GM12892 (cell line): ENCODE measurements at places on chromosomes 2 and 18.
A peak's percentile ranks its signal among the peaks of the same experiment; 100 is the strongest.

DNA sequence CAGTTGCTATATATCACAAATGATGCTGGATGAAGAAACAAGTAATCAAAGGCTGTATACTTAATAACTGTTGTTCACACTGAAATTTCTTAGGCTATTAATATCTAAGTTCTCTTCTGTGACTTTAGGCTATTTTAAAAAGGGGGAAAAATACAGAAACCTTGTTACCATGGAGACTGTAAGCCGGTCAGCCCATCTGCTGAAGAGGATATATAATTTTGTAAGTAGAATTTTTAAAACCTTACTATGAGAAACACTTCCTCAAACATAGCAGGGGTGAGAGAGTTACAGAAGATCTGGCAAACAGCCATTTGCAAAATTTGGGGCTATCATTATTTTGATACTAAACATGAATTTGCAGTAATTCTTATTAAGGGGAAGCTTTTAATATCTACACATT is 27.8 kb downstream of the CACNB4 start:
- DNase-seq: peak; percentile 34

- DNase-seq: no peak
Measured at GRCh38 chr2:148565272-148565894, 79.2 kb upstream of the EPC2 start.

DNA sequence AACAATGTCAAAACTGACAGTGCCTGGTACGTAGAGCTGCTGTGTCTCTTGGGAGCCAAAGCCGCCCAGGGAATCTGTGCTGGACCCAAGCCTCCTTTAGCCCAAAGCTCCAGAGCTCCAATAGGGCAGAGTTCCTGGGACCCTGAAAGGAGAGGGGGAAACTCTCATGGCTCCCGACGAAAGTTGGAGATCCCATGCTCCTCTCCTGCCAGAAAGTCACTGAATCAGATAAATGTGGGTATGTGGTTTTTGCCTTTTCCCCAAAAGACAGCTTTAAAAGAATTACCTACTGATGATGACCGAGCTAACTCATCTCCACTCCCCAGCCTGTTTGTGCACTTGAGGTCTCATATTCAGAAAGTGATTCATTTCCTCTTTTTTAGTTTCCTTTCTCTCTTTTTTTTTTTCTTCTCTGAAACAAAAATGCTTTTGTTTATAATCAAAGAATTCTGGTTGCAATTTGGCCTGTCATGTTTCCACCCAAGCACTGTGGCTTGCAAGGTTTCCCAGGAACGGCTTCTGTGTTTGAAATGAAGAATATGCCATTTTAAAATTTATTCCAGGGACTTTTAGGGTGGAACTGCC is 14.1 kb upstream of the PMAIP1 start:
- no peak for DNase-seq

DNA sequence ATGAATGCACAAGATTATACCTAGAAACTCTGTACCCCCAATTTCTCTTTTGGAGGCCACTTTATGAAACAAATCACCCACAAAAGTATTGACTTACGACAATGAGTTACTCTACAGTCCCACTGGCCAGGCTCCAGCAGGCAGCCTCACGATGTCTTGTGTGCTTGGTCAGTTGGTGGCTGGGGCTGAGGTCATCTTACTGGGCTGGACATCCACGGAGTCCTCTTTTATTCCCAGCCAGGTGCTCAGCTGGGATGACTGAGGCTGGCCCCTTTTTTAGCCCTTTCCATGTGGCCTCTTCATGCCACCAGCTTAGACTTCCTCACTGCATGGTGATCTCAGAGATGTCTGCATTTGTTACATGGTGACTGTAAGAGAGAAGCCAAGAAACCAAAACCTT is 8.9 kb upstream of the ID2 start:
- DNase-seq: no peak

GRCh38 chr2:200695191-200695590 is 109.4 kb downstream of the AOX1 start:
- DNase-seq: no peak

DNA sequence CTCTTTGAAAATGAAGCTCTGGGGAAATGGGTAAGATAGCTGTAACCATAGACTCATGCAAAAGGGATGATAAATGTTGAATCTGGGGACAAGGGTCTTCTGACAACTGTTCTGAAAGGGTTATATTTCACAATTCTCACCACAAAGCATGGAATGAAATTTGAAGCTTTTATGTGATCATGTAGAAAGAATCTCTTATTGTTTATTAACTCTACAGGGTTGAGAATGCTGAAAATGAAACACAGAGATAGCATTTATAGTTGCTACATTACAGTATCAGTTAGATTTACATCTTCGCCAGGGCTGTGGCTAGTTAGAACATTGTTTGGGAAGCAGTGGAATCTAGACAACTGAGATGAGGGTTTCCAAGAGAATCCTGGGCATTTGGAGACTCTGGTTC is 97.4 kb upstream of the LHCGR start:
- DNase-seq: no peak

- peak; percentile 21 for DNase-seq
Measured at GRCh38 chr2:136025057-136025973, 39.9 kb upstream of the DARS1 start.

DNA sequence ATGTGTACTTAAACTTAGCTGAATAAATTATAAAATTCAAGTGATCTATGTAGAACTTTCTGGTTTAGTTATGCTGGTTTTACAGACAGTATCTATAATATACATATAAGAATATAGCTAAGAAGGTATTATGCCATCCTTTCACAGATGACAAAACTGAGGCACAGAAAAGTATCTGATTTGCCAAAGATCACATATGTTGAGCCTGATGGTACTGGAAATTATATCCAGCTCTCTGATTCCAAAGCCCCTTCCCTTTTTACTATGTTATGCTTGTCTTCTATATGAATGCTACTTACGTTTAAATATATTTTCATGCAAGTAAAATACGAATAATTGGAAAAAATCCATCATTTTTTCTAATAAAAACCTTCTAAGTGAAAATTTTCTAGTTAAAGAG is 1631.3 kb downstream of the DPP10 start:
- no peak for DNase-seq

DNA sequence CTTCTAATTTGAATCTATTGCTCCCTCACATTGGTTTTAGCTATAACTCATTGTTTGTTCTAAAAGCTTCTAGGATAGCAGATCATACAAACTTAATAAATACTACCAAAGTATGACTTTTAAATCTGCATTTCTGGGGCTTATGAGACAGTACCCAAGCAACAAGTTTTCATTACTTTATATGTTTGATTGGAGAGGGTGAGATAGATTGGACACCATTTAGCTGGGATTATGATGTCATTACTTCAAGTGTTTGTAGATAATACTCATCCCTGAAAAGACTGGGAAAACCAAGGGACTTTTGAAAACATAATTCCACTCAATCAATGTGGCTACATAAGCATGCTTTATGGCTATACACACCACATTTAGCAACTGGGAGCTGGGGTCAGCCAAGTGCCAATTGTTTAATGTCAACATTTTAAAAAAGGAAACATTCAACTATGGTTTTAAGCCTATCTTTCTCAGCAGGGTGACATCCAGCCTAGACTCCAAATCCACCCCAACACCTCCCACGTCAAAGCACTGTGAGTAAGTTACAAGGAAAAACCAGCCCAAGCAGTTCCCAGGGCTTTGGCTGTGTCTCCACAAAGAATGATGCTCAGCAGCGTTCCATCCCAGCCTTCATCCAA is 119.9 kb downstream of the ETAA1 start:
- DNase-seq: no peak

DNA sequence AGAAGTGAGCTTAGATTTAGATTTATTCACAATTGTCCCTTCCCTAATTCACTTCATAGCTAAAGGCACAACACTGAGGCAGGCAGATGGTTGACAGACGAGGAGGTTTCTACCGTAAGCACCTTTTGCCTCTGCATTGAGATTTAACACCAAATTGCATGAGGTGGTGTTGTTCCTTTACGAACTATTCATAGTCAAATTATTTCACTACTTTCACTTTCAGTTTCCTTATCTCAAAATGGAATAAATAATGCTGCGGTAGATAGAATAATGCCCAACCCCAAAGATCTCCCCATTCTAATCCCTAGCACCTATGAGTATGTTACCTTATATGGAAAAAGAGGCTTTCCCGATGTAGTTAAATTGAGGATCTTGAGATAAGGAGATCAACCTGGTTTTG is 58.9 kb upstream of the LINC00305 start:
- DNase-seq: no peak

DNA sequence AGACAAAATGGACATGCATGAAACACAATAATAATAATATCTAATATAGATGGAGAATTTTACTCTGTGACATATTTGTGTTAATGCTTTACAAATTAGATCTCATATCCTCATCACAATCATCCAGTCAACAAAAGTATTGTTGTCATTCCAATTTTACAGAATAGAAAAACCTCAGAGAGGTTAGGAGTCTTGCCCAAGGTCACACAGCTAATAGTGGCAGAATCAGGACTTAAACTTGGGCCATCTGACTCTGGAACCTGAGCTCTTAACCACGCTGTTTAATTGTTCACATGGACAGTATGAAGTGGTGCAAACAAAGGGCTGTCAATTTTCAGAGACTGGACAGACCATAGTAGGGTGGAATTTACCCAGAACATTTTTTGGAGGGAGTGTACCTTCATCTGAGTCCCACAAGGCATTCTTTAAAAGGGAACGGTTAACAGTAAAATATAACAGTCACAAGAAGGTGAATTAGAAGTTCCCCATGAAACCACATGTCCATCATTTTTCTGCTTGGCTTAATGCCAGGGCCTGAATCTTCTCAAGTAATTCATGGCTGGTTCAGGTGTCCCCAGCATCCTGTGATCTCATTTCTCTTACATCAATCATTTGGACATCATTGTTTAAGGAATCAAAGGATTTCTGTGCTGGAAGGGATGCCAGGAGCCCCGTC is 35.4 kb upstream of the CCDC93 start:
- no peak for DNase-seq

DNA sequence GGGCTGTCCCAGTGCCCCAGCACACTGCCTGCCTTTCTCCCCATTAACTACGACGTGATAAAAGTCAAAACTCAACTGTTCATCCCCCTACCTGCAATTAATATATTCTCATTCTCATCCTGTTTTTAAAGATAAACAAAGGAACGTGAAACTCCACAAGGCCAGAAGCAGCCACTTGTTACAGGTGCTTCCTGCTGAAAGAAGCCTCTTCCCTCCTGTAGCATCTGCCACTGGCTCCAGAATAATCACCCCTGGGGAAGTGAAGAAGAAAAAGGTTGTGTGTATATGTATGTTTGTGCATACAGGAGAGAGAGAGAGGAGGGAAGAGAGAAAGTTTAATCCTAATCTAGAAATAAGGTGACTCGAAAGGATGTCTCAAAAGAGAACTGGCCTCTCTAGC is 27.1 kb downstream of the KIAA2012 start:
- DNase-seq: no peak

GRCh38 chr2:501130-501529 is 176.1 kb downstream of the TMEM18 start:
- DNase-seq: no peak

DNA sequence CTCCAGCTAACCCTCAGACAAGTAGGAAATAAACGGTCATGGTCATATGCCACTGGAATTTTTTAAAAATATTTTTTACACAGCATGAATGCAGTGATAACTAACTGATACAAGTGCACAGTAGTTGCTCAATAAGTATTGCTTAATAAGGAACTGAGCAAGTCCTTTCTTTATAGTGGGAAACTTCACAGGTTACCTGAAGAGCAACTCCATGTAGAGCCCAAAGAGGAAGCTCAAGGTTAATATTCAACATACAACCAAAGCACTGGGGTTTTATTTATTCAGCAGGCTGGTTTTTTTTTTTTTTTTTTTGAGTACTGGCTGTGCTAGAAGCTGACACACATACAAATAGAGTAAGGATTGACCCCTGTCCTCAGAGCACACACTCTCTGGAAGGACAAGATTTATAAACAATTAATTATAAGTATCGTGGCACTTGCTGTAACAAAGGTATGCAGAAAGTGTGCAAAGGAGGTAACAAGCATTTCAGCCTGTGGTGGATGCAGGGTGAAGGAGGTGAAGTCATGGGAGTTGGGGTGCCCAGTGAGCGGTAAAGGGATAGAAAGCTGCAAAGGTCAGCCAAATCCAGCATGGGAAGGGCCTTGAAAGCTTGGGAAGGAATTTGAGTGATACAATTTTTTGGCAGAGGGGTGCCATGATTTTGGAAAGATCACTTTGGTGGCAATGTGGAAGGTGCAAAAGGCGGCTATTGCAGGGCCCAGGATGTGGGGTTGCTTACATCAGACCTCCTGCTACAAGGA is 52.7 kb downstream of the ATOH8 start:
- no peak for DNase-seq

DNA sequence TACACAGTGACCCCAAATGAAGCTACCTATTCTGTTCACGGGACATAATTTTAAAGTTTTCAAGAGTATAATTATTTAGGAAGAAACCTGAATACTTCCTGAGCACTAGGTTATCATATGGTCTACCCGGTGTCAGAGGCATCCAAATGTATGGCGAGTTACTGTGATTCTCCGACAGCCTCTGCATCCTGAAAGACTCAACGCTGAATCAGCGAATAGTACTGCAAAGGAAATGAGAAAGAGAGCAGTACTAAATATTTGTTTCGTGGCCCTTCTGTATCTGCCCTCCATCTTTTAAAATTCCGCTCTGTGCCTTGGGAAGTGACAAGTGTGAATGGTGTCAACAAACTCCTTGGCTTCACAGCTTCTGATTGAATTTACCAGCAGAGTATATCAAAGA is 358.0 kb upstream of the ZEB2 start:
- no peak for DNase-seq

DNA sequence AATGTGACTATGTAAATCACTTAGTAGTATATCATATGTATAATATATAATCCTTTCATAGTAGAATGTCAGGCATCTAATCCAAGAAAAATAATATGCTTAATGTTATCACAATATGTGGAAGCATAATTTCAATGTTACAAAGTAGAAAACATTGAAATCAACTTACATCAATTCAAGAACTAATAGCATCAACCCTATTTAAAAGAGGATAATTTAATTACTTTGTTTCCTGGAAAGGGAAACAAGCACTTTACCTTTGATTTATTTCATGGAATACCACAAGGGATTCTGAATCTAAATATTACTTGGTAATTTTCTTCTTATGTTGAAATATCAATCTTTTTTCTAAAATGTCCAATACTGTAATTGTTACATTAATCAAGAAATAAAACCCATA is 30.6 kb upstream of the SOCS6 start:
- no peak for DNase-seq

GRCh38 chr18:80250740-80251364 is 3.5 kb upstream of the PARD6G start:
- DNase-seq: no peak

DNA sequence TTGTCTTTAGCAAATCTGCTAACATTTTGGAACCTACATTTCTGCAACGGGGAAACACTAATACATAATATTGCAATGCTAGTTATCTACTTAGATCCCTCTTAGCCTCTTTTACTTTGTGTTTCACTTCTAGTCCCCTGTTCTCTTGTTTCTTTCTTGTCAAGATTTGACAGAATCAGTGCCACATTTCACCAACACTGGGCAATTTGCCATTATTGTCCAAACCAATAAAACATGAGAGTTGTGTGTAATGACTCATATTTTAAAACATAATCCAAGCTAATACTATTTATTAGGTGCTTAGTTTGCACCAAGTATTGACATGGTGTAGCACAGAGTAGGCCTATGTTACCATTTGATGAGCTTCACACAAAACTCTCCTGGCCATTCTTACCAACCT is 33.7 kb upstream of the ACVR1C start:
- DNase-seq: no peak
